Skin of body (tissue), 3 donors: ENCODE measurements at places on chromosomes 1 and 21. TPM values are rescaled to one million over a fixed set of nuclear protein-coding genes. Genes with fewer than 3 reads are reported as not detected.

The CFAP126 gene
- total RNA-seq, result not detected

The CELA2B gene
- 0.30 TPM for total RNA-seq

- no peak for DNase-seq
These were observed 2.1 kb upstream of the SSX2IP start for GRCh38 chr1:84692391-84692790.

- peak; percentile 88 for DNase-seq
These were observed 59.9 kb downstream of the PLXNA2 start for GRCh38 chr1:208183977-208184911.
